ENCODE measurements at places on chromosomes 12 and 14.

GRCh38 chr14:69666112-69666511 lies 54.7 kb downstream of the SUSD6 start:
- no peak for DNase-seq

DNA sequence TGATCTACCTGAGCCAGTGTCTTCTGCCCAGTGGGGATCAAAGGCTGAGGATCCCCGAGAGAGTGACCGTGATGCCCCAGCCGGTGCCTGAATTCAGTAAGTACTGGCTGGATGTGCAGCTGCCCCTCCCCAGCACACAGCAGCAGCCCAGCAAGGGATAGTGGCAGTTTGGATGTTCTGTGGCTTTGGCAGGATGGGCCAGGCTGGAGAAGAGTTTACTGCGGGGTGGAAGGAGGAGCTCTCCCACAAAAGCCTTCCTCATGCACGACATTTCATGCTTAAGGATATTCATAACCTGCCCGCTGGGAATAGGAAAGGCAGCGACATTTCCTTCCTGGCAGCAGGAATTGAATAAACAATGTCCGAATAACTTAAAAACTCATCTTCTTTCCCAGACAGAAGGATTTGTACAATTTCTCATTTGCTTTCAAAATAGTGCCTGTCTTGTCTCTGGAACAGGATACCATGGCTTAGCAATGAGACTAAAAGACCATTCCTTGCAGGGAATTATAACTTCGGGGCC lies 135.6 kb upstream of the PRMT8 start:
- no peak for DNase-seq

GRCh38 chr12:13367973-13368372 lies 171.4 kb downstream of the EMP1 start:
- no peak for DNase-seq

DNA sequence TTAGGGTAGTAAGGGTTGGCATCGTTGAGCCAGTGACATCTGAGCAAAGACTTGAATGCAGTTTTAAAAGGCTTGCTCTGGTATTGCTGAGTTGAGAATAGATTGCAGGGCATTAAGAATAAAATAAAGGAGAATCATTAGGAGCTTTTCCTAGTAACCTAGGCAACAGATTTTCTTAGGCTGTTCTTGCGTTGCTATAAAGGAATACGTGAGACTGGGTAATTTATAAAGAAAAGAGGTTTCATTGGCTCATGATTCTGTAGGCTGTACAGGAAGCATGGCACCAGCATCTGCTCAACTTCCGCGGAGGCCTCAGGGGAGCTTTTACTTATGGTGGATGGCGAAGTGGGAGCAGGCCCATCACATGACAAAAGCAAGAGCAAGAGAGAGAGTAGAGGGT lies 97.4 kb downstream of the RAD51B start:
- DNase-seq, result no peak

- no peak for DNase-seq
Observed at GRCh38 chr14:61174987-61175386, 106.2 kb downstream of the TMEM30B start.

GRCh38 chr12:1916371-1917171 lies 1.9 kb downstream of the CACNA2D4 start:
- DNase-seq, result no peak

DNA sequence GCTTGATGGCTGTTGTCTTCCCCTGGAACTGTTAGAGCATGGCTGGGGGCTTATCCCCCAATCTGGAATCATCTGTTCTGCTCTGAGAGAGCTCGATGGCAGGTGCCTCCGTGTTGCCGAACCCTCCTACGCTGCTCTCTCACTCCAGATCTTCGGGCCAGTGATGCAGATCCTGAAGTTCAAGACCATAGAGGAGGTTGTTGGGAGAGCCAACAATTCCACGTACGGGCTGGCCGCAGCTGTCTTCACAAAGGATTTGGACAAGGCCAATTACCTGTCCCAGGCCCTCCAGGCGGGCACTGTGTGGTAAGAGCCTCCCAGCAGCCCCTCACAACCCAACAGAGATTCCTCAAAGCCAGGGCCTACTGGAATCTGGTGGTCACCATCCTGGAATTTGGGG lies 33.0 kb downstream of the ALDH2 start:
- DNase-seq, result no peak

GRCh38 chr12:64480148-64480547 lies 28.2 kb downstream of the TBK1 start:
- DNase-seq, result no peak

DNA sequence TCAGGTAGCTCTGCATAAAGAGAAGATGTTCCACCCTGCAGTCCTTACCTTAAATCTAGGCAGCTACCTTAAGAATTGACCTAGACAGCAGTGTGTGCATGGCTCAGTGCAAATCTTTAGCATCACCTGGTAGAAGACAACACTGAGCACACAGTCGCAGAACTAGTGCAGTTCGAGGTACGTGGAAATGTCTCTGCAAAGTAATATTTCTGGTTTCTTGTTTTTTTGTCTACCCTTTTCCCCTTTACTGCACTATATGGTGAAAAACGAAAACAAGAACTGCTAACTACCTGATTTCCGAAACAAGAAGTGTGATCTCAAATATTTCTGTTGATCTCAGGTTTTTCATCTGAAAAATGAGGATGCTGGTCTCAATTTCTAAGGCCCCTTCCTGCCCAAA lies 82.5 kb downstream of the ETV6 start:
- DNase-seq, result no peak

DNA sequence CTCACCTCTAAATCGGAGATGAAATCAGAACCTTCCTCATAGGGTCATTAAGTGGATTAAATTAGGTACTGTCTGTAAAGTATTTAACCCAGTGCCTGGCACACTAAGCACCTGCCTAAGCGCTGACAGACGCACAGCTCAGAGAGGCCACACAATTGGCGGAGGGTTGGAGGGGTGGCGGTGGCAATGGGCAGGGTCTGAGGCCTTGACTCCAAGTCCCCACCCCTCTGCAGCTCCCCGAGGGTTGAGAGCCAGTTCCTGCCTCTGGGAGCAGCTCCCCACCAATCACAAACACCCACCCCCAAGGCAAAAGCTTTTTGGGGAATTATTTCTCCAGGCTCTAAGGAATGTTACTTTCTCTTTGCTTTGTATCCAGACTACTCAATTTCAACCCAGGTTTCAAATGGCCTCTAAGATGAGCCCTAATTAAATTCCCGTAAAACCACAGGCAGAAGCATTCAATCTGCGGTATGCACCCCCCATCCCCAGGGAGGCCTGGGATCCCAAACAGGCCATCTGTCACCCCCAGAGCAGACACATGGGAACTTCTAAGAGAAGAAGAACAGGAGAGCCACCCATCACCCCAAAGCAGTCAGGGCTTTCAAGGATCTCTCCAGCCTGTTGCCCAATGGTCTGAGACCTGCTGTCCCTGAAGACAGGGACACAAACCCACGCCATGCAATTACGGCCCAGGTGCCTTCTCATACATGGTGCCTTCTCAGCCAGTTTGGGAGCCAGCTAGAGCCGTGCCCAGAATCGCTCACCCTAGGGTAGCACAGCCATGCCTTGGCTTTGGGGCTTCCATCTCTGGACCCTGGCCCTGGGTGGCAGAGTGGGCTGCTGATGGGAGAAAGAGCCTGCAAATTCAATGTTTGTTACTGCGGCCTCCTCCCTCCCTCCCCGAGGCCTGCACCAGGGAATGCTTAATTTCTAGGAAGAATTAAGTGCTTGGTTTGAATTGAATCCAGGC lies 66.1 kb downstream of the CHGA start:
- DNase-seq, result no peak

DNA sequence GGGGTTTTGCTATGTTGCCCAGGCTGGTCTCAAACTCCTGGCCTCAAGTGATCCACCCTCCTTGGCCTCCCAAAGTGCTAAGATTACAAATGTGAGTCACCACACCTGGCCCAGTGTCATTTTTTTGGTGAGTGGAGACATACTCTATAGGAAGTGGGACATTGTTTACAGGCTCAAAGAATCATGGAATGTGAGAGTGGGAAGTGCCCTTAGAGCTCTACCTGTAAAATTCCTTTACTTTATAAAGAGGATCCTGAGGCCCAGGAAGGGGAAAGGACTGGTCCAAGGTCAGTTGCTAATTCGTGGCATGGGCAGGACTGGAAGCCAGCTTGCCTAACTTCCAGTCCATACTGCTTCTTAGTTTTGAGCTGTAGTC lies 8.7 kb upstream of the ADCK1 start:
- DNase-seq, result no peak

DNA sequence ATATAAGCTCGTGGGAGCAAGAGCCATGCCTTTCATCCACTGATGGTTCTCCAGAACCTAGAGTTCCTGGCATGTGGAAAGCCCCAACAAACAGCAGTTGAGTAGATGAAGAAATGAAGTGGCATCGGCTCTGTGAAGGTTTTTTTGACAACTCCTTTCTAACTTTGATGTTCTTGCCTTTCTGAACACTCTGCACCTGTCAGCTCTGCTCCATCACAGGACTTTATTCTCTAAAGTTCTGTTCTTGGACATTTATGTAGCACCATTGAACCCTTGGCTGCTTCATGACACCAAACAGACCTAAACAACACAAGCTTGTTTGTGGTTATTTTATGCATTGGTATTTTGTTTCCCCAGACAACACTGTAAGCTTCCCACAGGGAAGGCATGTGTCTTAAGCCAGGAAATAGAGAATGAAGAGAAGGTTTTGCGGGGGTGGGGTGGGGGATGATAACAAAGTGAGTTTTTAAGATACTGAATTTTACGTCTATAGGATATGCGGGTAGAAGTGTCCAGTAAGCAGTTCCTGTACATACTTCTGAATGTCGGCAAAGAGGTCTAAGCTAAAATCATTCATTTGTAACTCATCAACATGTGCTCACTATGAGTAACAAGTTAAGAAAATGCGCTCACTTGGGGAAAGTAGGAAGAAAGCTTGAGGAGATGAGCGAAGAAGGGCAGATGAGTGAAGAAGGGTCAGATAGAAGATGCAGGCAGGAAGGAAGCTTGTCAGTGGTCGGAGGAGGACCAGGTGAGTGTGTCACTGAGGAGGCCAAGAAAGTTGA lies 146.0 kb upstream of the PLEKHG7 start:
- no peak for DNase-seq

GRCh38 chr12:65603438-65604351 lies 220.6 kb upstream of the HMGA2 start:
- DNase-seq, result no peak

DNA sequence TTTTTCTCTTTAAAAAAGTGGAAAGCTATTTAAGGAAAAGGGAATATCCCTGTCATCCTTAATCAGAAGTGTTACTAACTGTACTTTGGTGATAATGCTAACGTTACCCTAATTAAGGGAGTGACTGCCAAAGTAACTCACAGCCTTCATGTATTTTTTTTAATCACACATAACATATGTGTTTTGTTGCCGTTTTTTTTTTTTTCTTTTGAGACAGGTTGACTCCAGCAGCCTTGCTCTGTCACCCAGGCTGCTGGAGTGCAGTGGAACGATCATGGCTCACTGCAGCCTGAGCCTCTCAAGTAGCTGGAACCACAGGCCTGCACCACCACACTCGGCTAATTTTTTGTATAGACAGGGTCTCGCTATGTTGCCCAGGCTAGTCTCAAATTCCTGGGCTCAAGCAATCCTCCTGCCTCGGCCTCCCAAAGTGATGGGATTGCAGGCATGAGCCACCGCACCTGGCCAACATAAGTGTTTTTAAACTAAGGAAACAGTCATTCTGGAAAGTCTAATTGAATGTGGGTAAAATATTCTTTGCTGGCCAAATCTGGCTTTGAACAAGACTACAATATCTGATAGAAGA lies 56.5 kb downstream of the HECTD4 start:
- DNase-seq, result no peak

DNA sequence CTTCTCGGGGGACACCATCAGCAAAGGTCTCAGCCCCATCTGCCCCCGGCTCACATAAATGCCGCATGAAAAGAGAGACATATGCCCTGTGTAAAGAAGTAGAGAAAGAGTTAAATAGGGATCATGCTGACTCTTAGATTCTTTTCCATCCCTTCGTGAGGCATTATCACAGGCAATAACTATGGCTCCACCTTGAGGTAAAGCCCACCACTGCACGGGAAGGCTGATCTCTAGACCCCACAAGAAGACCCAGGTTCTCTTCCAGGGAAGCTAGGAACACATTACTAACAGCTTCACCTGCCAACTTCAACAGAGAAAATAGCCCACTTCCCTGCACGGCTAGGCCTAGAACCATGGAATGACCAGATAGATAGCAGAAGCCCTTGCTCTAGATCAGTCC lies 14.1 kb upstream of the NOP2 start:
- no peak for DNase-seq

DNA sequence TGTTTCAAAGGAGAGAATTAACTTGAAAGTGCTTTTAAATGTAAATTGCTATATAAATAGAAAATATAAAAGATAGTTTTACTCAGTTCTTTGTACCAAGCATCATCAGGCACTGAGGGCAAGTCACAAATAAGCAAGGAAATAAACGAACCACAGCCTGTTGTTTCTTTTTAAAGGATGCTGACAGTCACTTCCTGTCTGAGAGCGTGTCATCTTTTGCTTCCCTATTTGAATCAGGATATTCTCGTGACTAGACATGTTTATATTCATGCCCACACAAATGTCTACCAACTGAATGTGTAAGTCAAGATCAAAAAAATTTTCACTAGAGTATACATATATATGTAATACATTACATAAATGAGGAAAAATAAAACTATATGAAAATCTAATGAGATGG lies 31.4 kb upstream of the SLC2A13 start:
- DNase-seq, result no peak

DNA sequence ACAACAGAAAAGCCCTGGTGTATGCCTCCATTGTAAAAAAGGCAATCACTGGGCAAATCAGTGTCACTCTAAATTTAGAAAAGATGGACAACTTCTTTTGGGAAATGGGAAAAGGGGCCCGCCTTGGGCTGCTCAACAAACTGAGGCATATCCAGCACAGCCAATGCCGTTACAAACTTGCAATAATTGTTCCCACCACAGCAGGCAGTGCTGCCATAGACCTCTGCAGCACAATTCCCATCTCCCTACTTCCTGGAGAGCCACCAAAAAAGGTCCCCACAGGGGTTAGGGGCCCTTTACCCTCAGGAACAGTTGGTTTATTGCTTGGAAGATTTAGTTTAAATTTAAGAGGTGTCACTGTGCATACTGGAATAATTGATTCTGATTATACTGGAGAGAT lies 16.4 kb upstream of the OR8S1 start:
- no peak for DNase-seq

DNA sequence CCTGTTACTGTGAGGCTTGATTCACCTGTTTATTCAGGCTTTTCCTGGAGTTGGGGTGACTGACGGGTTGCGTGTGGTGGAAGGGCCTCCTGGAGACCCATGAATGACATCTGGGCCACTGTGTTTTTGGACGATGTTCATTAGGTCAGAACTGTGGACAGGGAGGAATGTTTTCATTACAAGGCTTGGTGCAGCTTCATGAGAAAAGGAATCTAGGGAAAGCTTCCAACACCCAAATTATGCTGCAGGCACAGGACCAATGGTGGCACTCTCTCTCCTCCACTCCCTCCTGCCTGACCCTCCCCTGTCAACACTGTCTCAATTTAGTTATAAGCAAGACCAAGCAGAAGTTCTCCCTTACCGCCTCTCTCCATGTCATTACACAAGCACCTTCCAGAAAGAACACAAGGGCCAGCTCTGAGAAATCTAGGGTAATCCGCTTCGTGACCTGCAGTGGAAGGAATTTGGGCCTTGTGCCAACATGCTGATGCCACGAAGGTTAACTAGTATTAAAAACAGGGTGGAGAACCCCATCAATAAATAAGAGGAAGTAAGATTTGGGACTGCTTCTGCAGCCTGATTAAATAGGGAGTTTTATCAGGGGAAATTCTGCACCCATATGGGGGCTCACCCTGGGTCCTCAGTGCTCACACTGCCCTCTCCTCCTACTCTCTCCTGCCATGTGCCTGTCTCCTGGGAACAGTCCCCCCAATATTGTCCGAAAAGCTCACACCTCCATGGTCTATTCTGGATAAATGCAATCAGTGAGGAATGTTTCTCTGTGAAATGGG lies 200.3 kb downstream of the KTN1 start:
- no peak for DNase-seq
